ENCODE measurements at places on chromosomes 5 and 9.

- no peak overlapping the region for H3K27ac ChIP-seq
- no peaks in the 10 kb centered on the region for H3K4me1 ChIP-seq
- no peak overlapping the region for H3K4me3 ChIP-seq
Observed at GRCh38 chr5:174837919-174838902, 113.8 kb downstream of the MSX2 start.

GRCh38 chr5:112342389-112342788 is 76.7 kb downstream of the EPB41L4A start:
- H3K4me3 ChIP-seq = no peak overlapping the region
- no peaks in the 10 kb centered on the region for H3K27me3 ChIP-seq
- no peaks in the 10 kb centered on the region for H3K4me1 ChIP-seq

- H3K4me1 ChIP-seq = no peaks in the 10 kb centered on the region
- H3K4me3 ChIP-seq = no peak overlapping the region
- DNase-seq = no peak
- no peaks in the 10 kb centered on the region for H3K27me3 ChIP-seq
Observed at GRCh38 chr9:96061293-96061987, 185.9 kb downstream of the ERCC6L2 start.

DNA sequence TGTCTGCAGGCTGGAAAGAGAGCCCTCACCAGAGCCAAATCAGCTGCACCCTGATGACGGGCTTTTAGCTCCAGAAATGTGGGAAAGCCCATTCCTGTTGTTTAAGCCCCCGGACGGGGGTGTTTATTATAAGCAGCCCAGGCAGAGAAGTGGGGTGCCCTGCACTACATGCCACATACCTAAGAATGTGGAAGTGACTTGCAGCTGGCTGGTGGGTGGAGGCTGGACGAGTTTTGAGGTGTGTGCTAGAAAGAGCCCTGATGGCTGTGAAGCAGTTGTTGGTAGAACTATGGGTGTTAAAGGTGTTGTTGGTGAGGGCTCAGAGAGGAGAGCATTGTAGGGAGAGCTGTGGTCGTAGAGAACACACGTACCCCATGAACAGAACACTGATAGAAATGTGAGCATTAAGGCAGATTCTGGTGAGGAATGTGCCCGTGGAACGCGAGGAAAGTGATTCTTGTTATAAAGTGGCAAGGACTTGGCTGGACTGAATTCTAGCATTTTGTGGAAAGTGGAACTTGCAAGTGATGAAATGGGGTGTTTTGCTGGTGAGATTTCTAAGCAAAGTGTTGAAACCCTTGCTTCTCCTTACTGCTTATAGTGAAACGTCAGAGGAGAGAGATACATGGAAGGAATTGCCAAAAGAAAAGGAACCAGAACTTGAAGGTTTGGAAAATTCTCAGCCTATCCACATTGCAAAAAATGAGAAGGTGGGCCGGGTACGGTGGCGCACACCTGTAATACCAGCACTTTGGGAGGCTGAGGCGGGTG is 38.9 kb downstream of the AHRR start:
- no peaks in the 10 kb centered on the region for H3K4me1 ChIP-seq
- H3K27me3 ChIP-seq = no peaks in the 10 kb centered on the region
- H3K27ac ChIP-seq = no peak overlapping the region
- DNase-seq = no peak
- no peaks in the 10 kb centered on the region for H3K36me3 ChIP-seq

DNA sequence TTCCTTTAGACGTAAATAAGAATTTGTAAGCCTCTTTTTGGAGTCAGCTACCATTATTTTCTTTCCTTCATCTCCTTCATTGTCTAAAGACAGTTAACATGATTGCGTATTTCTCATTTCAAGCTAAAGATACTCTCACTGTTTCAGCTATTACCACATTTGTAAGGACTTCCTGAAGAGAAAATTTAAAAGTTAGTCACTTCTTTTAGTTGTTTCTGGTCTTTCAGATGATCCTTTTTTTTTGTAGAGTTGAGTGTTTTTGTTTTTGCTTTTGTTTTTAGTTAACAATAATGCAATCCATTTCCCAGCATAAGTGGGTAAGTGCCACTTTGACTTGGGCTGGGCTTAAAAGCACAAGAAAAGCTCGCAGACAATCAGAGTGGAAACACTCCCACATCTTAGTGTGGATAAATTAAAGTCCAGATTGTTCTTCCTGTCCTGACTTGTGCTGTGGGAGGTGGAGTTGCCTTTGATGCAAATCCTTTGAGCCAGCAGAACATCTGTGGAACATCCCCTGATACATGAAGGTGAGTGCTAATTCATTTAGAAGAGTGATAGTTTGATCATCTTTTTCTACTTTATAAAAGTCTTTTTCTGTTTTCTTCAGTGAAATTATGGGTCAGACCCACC is 2.0 kb downstream of the IL31RA start:
- H3K4me3 ChIP-seq = no peak overlapping the region
- no peaks in the 10 kb centered on the region for H3K36me3 ChIP-seq
- no peaks in the 10 kb centered on the region for H3K4me1 ChIP-seq
- H3K27ac ChIP-seq = no peak overlapping the region

- no peak overlapping the region for H3K27ac ChIP-seq
- peaks cover 17% of the 10 kb centered on the region for H3K27me3 ChIP-seq
- no peak overlapping the region for H3K4me3 ChIP-seq
- no peak for DNase-seq
- H3K36me3 ChIP-seq = no peaks in the 10 kb centered on the region
- no peaks in the 10 kb centered on the region for H3K4me1 ChIP-seq
Observed at GRCh38 chr9:132488626-132489025, 78.6 kb downstream of the CFAP77 start.

DNA sequence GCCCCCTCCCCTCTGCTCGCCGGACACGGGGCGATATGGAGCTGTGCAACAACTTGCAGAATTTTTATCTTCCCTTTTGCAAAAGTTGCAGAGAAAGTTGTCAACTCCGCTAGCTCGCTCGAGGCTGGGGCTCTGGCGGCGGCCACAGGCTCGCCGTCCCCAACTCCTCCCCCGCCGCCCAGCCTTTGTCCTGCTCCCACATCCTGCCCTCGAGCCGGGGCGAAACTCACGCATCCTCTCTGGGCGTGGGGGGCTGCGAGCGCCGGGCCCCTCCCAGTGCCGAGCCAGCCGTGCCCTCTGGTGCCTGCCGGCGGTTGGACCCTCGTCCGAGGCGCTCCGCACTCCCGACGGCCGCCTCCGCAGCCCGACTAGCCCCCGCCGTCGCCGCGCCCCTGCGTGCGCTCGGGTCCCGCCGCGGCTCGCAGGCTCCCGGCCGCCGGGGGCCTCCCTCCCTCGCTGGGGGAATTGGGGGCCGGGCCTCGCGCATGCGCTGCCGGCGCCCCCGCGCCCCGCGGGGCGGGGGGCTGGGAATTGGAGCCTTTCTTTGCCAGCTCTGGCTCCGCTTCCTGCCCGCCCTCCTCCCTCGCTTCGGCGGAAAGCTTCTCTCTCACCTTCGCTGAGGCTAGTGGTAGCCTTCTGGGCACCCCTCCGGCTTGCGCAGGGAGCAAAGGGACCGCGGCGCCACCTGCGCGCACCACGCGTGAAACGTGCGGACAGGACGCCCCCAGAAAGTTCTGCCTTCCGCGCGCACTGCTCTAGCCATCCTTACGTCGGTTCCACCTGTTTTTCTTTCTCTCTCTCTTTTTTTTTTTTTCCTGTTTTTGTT is at the start of gene CCNJL:
TSS of gene CCNJL (minus strand) at position 431 of the 826 bp plus-strand sequence. CDS start 641 bp downstream, outside the sequence.
- peaks cover 28% of the 10 kb centered on the region for H3K27me3 ChIP-seq
- peaks cover 8% of the 10 kb centered on the region for H3K4me1 ChIP-seq
- no peak for DNase-seq
- no peak within 1 kb of the TSS for H3K4me3 ChIP-seq

GRCh38 chr5:31492869-31493268 is 39.0 kb downstream of the DROSHA start:
- DNase-seq = no peak
- no peak overlapping the region for H3K4me3 ChIP-seq
- no peaks in the 10 kb centered on the region for H3K4me1 ChIP-seq
- H3K36me3 ChIP-seq = no peaks in the 10 kb centered on the region
- no peaks in the 10 kb centered on the region for H3K27me3 ChIP-seq

GRCh38 chr5:122180146-122180712 is 50.9 kb downstream of the ZNF474 start:
- H3K36me3 ChIP-seq = no peaks in the 10 kb centered on the region
- no peaks in the 10 kb centered on the region for H3K4me1 ChIP-seq
- H3K27me3 ChIP-seq = no peaks in the 10 kb centered on the region
- H3K27ac ChIP-seq = no peak overlapping the region

DNA sequence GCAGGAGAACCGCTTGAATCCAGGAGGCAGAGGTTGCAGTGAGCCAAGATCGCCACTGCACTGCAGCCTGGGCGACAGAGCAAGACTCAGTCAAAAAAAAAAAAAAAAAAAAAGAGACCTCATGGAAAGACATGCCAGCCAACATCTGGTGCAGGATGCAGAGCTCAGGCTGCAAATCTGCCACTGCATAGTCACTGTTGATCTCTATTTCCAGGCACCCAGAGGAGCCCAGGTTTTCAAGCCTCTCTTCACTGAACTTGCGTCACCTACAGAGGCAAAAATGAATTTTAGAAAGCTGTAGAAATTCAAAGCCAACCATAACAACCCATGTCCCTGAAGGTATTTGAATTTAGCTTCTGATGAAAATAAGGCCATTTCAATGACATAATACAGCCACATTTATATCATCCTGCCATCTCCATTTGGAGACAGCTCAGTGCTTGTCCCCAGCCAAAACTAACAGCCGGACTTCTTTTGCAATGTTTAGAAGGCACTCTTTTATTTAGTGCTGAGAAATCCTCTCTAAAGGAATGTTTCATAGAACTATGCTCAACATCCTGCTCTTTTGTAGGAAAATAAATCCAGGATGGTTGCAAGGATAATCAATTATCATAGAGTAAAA is 113.3 kb downstream of the SNX18 start:
- H3K27me3 ChIP-seq = no peaks in the 10 kb centered on the region
- H3K36me3 ChIP-seq = no peaks in the 10 kb centered on the region
- no peak overlapping the region for H3K27ac ChIP-seq

- no peaks in the 10 kb centered on the region for H3K4me1 ChIP-seq
- no peak for DNase-seq
- H3K27ac ChIP-seq = no peak overlapping the region
- no peaks in the 10 kb centered on the region for H3K27me3 ChIP-seq
- H3K36me3 ChIP-seq = no peaks in the 10 kb centered on the region
Observed at GRCh38 chr9:120324996-120325642, 254.8 kb downstream of the CDK5RAP2 start.

GRCh38 chr5:4868140-4868735 is 271.9 kb upstream of the ADAMTS16 start:
- no peaks in the 10 kb centered on the region for H3K4me1 ChIP-seq
- H3K27me3 ChIP-seq = no peaks in the 10 kb centered on the region
- no peak overlapping the region for H3K27ac ChIP-seq
- DNase-seq = peak; percentile 9
- no peaks in the 10 kb centered on the region for H3K36me3 ChIP-seq
- H3K4me3 ChIP-seq = no peak overlapping the region

GRCh38 chr9:80156756-80157472 is 585.1 kb downstream of the TLE4 start:
- peaks cover 22% of the 10 kb centered on the region for H3K4me1 ChIP-seq
- H3K27me3 ChIP-seq = no peaks in the 10 kb centered on the region
- peak; percentile 23 for DNase-seq
- no peak overlapping the region for H3K4me3 ChIP-seq
- no peaks in the 10 kb centered on the region for H3K36me3 ChIP-seq

DNA sequence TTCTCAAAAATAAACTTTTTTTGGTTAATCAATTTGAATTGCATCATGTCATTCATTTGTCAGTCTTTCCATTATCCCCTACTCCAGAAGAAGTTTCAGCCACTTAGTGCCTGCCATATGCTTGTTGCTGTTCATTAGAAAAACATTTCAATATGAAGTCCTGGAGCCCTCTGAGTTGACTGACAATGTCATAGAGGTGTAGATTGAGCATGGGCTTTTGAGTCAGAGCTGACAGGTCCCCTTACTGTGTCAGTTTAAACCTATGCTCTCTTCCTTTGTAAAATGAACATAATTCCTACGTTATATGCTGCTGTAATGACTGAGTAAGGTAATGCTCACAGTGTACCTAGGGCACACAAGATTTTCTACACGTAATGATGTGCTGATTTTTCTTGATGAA is 114.0 kb downstream of the CTNND2 start:
- H3K4me1 ChIP-seq = no peaks in the 10 kb centered on the region
- H3K36me3 ChIP-seq = no peaks in the 10 kb centered on the region
- H3K27ac ChIP-seq = no peak overlapping the region
- H3K4me3 ChIP-seq = no peak overlapping the region
- no peak for DNase-seq
- no peaks in the 10 kb centered on the region for H3K27me3 ChIP-seq

- no peak overlapping the region for H3K4me3 ChIP-seq
- H3K27ac ChIP-seq = no peak overlapping the region
- H3K36me3 ChIP-seq = no peaks in the 10 kb centered on the region
- no peaks in the 10 kb centered on the region for H3K27me3 ChIP-seq
- DNase-seq = no peak
Observed at GRCh38 chr9:15287309-15287708, 19.7 kb downstream of the TTC39B start.

DNA sequence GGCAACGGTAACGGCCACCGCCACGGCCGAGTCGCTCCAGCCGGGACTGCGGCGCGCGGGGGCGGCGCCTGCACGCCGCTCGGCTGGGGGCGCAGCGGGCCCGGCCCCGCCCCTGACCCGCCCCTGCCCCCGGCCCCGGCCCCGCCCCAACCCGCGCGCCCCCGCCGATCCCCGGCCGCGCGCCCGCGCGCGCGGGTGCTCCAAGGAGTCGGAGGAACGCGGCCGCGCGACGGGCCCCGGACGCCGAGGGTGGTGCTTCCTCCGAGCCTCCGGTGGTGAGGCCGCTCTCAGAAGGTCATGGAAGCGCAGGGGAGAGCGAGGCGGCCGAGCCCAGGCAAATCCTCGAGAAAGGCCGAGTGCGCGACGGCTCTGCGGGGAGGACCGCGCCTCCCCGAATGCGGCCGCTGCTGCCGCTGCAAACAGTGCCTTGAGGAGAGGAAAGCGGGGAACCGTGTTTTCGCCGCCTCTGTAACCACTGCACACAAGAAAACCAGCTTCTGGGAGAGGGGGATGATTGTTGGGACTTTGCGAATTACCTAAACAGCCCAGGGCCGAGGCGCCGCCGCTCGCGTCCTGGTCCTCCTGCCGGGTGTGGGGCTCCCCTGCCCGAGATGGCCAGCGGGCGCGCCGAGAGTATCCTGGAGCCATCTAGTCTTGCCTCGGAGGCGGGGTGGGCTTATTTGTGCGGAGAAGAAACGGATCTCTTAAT is at the start of gene LIFR:
TSS of gene LIFR (minus strand) at position 48 of the 709 bp plus-strand sequence. CDS start 25,999 bp downstream, outside the sequence.
- peaks cover 8% of the 10 kb centered on the region for H3K4me1 ChIP-seq
- H3K27ac ChIP-seq = no peak within 1 kb of the TSS

DNA sequence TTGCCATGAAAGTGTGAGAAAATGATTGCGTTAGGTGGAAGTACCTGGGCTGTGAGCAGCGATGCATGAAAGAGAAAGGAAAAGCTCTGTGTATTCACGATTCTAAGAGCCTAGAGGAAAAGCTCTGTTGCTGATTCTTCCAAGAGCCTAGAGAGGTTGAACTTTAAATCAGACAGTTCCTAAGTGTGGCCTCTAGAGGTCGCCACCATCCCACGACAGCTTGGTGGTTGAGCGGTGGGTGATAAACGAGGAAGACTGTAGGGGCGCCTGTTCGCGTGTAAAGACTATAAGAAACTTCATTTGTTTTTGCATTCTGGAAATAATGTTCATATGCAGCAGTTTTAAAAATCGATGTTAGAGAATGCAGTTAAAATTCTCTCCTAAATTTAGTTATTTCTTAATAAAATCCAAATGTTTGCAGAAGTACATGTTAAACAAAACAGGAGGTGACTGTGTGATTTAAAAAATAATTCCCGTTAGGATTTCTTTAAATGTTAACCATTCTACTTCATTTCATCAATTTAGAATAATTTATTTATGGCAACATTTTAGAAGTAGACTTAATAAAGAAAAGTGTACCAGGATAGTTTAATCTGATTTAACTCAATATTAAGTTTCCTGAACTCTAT is 107.7 kb downstream of the TENT4A start:
- DNase-seq = peak; percentile 8
- no peaks in the 10 kb centered on the region for H3K4me1 ChIP-seq
- H3K27ac ChIP-seq = no peak overlapping the region
- no peaks in the 10 kb centered on the region for H3K36me3 ChIP-seq
- no peaks in the 10 kb centered on the region for H3K27me3 ChIP-seq
